ENCODE measurements at places on chromosomes 3 and 15.

GRCh38 chr3:125140011-125140817 lies 72.3 kb downstream of the SLC12A8 start:
- no peak overlapping the region for H3K4me3 ChIP-seq
- no peak overlapping the region for H3K27ac ChIP-seq
- H3K36me3 ChIP-seq, result no peaks in the 10 kb centered on the region
- no peak for DNase-seq
- no peaks in the 10 kb centered on the region for H3K27me3 ChIP-seq

DNA sequence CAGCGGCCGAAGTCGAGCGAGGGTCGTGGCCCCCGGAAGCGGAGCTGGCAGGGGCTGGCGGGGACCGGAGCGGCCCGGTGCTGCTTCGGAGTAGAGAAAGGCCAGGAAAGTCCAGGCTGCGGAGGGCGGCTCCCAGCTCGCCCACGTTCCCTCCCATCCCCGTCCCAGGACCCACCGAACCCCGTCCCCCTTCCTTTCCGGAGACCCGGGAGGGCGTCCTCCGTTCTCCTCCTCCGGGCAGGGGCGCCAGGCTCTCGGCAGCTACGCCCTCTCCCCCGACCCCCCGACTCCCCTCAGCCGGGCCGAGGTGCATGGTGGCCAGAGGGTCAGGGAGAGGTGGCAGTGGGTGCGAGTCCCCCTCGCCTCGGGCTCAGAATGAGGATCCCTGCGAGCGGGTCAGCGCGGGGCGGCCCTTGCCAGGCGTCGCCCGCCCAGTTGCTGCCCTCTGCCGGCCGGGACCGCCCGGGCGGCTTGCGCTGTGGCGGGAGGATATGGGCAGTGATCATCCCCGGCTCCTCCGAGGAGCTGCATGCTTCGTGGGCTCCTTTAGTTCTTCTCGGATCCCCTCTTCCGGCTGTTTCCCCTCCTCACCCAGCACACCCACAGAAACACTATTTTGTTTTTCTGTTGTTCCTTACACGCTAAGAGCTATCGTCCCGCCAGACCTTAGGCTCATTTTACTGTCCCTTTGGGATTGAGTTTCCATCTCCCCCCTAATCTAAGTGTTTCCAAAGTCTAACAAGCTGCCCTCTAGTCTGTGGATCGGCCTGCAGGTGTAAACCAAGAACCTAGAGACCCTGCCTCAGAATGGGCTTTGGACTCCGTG lies 744 bp upstream of the ALDH1A2 start:
- H3K4me3 ChIP-seq, result peak overlapping the region; percentile 50
- H3K27me3 ChIP-seq, result peaks cover 51% of the 10 kb centered on the region
- peak; percentile 58 for DNase-seq
- no peak overlapping the region for H3K27ac ChIP-seq
- H3K4me1 ChIP-seq, result peaks cover 10% of the 10 kb centered on the region
- H3K36me3 ChIP-seq, result no peaks in the 10 kb centered on the region

DNA sequence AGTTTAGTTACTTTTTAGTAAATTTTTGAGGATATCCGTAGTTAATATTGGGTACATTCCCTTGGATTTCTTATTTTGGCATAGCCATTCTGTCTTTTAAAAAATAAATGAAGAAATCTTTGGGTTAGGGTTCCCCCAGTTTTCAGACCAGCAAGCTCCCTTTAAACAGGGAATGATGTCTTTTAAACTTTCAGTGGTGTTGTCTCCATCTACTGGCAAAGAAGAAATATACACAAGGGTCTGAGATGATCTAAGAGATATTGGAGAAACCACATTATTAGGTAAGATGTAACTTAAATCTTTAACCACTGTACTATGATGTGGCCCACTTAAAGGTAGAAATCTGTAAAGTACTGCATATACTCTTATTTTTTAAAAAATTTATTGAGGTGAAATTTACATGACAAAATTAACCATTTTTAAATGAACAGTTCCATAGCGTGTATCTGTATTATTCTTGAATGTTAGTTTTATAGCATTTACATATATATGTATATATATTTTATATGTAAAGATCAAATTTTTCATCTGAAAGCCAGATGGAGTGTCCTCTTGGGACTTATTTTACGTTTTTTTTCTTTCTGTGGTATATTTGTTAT lies 35.1 kb upstream of the EIF3J start:
- H3K27ac ChIP-seq, result no peak overlapping the region
- peaks cover 41% of the 10 kb centered on the region for H3K36me3 ChIP-seq
- H3K4me1 ChIP-seq, result no peaks in the 10 kb centered on the region
- no peak overlapping the region for H3K4me3 ChIP-seq
- DNase-seq, result peak; percentile 9

DNA sequence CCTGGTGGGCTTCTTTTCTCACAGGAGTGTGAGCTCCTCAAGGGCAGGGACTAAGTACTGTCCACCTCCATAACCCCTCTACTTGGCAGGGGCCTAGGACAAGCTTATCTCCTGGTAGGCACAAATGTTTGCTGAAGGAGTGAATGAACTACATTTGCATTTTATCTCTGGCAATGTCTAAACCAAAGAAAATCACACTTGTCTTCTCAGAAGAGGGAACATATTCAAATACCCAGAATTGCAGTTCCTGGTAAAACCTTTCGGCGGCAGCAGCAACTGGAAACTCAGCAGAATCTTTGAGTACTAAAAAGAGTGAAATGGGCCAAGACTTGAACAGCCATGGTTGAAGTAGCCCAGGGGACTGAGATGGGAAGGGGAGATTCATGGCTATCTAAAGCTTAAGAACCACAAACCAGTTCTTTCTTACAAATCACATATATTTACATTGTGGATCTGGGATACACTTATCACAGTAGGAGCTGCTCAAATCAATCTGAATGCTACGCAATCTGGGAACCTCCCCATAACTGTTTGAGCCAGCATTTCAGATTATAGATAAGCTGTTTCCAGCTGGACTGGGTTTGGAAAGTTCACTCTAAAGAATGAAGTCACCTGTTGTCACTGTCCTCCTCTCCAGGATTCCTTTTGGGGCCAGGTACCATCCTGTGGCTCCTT lies 18.7 kb upstream of the PTPN9 start:
- no peak overlapping the region for H3K4me3 ChIP-seq
- no peak overlapping the region for H3K27ac ChIP-seq
- H3K4me1 ChIP-seq, result no peaks in the 10 kb centered on the region
- no peaks in the 10 kb centered on the region for H3K27me3 ChIP-seq

DNA sequence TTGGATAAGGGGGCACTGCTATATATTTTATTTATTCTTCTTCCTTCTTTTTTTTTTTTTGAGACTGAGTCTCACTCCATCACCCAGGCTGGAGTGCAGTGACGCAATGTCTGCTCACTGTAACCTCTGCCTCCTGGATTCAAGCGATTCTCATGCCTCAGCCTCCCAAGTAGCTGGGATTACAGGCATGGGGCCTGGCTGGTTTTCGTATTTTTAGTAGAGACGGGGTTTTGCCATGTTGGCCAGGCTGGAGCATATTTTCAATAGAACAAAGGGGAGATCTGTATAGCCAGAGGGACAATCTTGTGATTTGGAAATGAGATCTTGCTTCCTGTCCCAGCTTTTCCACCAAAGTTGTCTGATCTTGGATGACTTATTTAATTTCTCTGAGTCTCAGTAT lies 133.1 kb upstream of the ABHD17C start:
- no peaks in the 10 kb centered on the region for H3K27me3 ChIP-seq
- no peak overlapping the region for H3K27ac ChIP-seq
- no peaks in the 10 kb centered on the region for H3K4me1 ChIP-seq
- no peak overlapping the region for H3K4me3 ChIP-seq
- peaks cover 3% of the 10 kb centered on the region for H3K36me3 ChIP-seq

DNA sequence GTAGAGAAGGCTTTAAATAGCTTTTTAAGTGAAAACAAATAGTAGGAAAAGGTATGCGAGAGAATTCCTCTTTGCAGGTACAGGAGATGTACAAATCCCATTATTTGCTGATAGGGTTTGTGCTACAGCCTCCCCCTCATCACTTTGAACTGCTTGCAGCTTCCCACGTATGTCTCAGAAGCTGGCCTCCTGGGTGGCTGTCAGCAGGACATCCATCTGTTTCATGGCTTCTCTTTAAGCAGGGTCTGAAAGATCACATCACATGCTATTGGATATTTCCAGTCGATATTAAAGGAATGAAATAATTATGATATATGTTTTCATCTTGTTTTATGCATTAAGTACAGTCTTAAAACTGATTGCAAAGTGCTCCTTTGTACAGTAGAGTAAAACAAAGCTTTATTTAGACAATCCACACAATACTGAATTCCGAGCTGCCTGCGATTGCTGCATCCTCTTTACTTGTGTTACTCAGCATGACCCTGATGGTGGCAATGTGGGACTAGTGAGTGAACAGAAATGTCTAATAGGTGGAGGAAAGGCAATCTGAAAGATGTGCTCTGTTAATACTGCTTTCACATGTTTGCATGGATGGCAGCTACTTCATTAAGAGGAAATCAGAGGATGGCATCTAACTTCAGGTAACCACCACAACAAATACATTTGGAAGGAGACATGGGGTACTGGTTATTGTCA lies 930.6 kb upstream of the SEMA6D start:
- H3K4me1 ChIP-seq, result no peaks in the 10 kb centered on the region
- H3K27me3 ChIP-seq, result no peaks in the 10 kb centered on the region
- no peak for DNase-seq
- H3K36me3 ChIP-seq, result no peaks in the 10 kb centered on the region

DNA sequence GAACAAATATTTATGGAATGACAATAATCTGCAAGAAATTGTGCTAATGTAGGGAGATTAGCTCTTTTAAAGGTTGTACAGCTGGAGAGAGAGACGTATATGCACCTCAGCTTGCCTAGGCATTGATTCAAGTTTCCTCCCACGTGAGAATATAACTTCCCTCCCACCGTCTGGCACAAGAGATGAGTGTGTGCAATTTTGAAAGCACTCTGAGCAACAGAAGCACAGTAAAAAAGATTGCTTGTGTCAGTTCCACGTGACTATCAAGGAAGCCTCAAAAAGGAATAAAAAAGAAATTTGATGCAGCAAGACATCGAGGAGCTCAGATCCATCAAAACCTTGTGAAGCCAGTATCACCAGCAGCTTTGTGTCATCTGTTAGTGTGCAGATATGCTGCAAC lies 435.3 kb downstream of the TUSC7 start:
- no peak overlapping the region for H3K27ac ChIP-seq
- H3K36me3 ChIP-seq, result no peaks in the 10 kb centered on the region

DNA sequence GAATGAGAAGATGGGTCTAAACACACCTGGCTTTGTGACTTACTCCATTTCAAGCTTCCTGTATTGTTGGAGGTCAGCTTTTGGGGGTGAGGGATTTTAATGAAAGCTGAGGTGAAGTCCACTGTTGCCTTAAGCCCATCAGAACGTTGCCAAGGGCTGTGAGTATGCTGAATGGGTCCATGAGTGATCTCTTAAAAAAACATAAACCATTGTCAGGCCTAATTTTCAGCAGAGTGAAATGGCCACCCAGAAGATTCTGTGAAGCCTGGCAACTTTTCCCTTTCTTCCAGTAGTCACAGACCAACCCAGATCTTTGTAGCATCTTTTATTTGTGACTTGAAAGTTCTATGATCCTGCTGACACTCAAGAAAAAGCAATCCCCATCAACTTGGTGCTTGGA lies 87.0 kb downstream of the SMAD3 start:
- no peaks in the 10 kb centered on the region for H3K27me3 ChIP-seq
- H3K36me3 ChIP-seq, result peaks cover 14% of the 10 kb centered on the region
- no peak overlapping the region for H3K27ac ChIP-seq
- H3K4me3 ChIP-seq, result no peak overlapping the region
